ENCODE measurements at places on chromosomes 2 and 18.

DNA sequence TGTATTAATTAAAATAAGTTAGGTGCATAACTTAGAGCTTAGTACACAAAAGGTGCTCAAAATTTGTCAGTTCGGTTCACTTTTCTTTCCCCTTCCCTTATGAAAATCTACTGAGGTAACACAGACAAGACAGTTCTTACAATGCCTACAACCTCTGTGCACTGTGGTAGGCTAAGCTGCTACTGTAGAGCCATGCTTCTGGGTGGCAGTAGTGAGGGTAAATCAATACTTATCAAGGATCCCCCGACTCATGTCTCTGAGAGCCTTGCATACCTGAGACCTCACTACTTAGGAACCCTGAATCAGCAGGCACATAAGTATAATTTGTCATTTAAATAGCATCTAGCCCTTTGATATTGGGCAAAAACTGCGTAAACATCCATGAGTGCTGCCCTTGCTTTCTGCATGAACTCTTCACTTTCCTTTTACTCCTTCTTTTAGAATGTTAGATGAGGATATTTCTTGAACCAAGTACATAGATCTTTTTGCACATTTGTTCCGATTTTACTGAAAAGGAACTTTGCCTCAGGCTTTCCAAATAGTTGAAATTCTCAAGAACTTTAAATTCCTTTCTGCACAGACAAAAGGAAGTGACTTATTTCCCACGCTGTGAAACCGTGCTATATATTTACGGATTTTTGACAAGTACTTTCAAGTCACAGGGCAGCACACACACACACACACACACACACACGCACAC, 234.4 kb downstream of the TRIB2 start:
- DNase-seq = no peak

DNA sequence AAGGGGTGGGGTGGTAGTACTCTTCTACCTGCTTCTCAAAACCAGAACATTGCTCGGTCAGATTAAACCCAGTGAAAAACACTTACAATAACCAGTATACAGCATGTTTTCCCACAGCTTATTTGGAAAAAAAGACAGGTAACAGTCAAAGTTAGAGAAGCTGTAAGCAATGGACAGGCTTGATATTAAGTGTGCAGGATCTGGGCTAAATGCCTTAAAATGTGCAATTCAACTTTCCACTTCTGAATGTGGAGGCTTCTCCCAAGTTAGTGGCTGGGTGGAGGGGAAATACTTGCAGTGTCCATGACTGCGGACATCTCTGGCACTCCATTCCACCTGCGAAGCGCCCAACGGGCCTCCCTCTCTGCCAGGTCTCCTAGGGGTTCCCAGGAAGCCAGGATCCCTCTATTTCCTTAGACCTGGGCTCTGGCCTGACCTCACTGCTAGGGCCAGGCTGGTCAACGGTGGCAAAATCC, 5.3 kb downstream of the ZEB2 start:
- no peak for DNase-seq

GRCh38 chr2:18836436-18836835, 247.1 kb upstream of the NT5C1B start:
- DNase-seq = no peak

- DNase-seq = no peak
Measured at GRCh38 chr18:22683196-22683676, 249.9 kb upstream of the RBBP8 start.

DNA sequence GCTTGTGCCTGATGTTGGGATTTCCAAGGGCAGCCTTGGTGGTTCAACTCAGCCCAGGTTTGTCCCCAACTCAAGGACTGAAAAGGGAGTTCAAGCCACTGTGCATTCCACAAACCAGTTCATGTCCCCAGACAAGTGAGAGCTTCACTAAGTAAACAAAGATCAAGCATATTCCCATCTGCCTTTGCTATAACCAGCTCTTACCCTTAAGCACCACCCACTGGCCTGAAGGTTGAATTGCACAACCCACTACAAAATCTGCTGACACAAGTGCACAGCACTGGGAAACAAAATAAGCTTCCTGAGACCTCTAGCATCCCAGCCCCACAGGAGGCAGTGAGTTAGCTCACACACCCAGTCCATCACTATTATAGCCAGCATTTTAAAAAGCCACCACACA, 516.7 kb downstream of the NR4A2 start:
- DNase-seq = no peak

Data from stimulated activated CD4-positive, alpha-beta T cell treated with anti-CD3 and anti-CD28 coated beads, TNF-alpha, amount 100 ng/mL, for 1 hour (primary cell).